ENCODE measurements at places on chromosomes 16 and 17.
A peak's percentile ranks its signal among the peaks of the same experiment; 100 is the strongest.

DNA sequence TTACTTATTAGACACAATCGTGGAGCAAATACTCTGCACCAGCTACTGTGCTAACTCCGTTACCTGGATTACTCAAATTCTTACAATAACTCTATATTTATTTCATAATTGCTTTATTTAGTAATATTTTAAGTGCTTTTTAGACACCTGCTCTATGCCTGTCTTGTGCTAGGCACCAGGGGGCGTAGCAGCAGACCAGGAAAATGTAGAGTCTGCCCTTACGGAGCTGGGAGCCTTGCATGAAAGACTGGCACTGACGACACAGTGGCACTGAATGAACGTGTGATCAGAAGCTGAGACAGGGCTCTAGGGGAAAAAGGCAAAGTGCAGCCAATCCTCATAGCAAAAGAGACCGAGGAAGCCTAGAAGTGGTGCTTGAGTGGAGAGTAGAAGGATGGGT is 486.5 kb downstream of the CDH13 start:
- peak; percentile 59 for DNase-seq

DNA sequence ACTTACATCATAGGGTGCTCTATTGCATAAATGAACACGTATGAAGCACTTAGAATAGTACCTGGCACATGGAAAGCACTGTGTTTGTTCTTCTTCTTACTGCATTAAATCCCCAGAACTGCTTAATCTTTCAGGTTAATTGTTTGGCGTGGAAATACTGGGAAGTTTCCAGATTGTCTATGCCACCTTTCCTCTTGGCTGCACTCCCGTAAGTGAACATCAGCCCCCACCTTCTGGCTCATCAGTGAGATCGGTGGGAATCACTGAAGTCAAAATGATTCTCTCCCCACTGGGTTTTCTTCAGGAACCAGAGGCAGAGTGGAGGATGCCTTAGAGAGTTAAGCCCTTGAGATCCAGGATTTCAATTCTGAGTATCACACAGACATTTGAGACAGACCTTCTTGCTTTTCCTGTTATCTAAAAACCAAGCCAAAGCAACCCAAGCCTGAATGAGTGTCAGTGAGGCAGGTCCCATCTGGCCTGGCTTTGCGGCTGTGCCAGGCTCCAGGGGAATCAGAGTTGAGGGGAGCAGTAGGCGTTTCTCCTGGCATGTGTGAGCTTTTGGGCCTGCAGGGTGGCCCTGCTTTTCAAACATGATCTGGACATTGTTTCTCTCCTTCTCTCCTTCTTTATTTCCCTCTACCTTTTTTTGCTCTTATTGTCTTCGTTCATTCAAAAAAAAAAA is 59.1 kb downstream of the OTOA start:
- DNase-seq, result no peak

DNA sequence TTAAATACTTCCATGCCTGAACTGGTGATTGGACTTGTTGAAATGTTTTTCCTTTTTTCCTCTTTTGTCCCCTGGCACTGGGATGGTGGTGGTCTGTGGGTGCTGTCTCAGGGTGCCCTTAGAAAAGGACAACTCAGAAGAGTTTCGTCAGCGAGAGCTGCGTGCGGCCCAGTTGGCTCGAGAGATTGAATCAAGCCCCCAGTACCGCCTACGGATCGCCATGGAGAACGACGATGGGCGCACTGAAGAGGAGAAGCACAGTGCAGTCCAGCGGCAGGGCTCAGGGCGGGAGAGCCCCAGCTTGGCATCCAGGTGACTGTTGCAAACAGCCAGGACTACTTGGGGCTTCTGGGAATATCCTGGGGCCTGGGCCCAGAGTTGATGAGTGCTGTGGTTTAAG is 6.9 kb downstream of the ATXN2L start:
- no peak for DNase-seq

- DNase-seq, result no peak
Measured at GRCh38 chr16:63785170-63785569, 1336.7 kb downstream of the CDH11 start.

- no peak for DNase-seq
Measured at GRCh38 chr16:56197192-56197992, 6.1 kb downstream of the GNAO1 start.

- no peak for DNase-seq
Measured at GRCh38 chr17:79039886-79040285, 15.9 kb downstream of the C1QTNF1 start.

- no peak for DNase-seq
Measured at GRCh38 chr16:17497648-17498047, 26.9 kb upstream of the XYLT1 start.

Measured in neural progenitor cell (in vitro differentiated cells).